NCI-H524 (cell line): ENCODE measurements at places on chromosomes 6 and 20.

- peak; percentile 75 for DNase-seq
These were observed 45.5 kb downstream of the TTI1 start for GRCh38 chr20:37987602-37988290.

- no peak for DNase-seq
These were observed 32.0 kb downstream of the TRERF1 start for GRCh38 chr6:42419490-42420280.

GRCh38 chr6:14948586-14949245, 297.2 kb upstream of the JARID2 start:
- DNase-seq = no peak

- no peak for DNase-seq
These were observed 1.2 kb upstream of the ZSCAN31 start for GRCh38 chr6:28337121-28337520.

GRCh38 chr6:150783813-150784212, 81.7 kb upstream of the MTHFD1L start:
- no peak for DNase-seq

- DNase-seq = peak; percentile 65
These were observed 42.8 kb downstream of the RREB1 start for GRCh38 chr6:7150381-7151064.

GRCh38 chr20:24138196-24138857, 149.7 kb upstream of the GGTLC1 start:
- DNase-seq = no peak

GRCh38 chr6:34664256-34664971, 32.2 kb downstream of the ILRUN start:
- DNase-seq = no peak

DNA sequence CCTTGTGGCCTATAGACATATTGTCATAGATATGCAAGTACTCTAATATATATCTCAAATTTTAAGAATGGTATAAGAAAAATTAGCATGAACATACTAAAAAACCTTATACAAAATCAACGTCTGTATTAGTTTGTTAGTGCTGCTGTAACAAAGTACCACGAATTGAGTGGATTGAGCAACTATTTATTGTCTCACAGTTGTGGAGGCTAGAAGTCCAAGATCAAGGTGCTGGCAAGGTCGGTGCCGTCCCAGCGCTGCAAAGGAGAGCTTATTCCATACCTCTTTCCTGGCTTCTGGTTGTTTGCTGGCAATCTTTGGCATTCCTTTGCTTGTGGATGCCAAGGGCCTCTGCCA, 317.6 kb upstream of the FERMT1 start:
- no peak for DNase-seq

- DNase-seq = peak; percentile 17
These were observed 7.3 kb upstream of the DOK5 start for GRCh38 chr20:54468082-54468481.

- no peak for DNase-seq
These were observed 23.7 kb upstream of the TFAP2C start for GRCh38 chr20:56605261-56605996.

- DNase-seq = peak; percentile 77
These were observed 15.7 kb downstream of the NRSN2 start for GRCh38 chr20:362271-363254.

DNA sequence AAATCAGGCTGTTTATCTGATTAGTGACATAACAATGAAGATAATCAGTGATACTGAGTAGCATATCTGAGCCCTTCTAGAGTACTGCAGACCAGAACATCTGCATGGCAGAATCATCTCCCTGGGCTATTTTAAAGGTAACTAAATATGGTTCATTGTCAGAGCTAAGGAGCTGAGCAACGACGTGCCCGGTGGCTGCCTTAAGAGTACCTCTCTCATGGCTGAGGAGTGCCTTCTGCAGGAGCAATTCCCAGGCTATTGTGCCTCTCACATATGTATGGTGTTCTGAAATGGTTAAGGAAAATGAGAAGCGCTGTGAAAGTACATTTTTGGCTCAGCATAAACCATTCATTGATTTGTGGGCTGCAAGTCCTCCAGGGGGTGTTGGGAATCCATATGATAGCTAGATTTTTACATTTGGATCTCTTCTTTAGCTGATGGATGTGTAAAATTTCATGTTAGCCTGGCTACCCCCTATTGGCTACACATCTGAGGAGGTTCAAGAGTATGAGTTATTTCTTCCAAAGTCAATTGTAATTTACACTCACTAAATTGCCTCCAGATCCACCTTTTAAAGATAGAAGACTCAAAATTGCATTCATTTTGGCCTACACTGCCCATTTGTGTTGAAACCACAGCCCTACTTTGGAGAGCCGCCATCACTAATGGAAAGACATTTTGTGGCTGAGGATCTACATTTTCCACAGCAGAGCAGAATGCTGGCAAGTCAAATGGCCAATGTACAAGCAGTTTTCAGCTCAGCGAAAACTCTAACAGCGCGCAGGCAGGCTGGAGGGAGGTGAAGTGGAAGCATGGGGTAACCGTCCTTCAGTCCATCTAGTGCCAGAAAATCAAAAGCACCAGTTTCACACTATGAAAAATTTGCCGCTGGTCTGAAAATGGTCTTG, 198.0 kb downstream of the SIM1 start:
- peak; percentile 1 for DNase-seq

DNA sequence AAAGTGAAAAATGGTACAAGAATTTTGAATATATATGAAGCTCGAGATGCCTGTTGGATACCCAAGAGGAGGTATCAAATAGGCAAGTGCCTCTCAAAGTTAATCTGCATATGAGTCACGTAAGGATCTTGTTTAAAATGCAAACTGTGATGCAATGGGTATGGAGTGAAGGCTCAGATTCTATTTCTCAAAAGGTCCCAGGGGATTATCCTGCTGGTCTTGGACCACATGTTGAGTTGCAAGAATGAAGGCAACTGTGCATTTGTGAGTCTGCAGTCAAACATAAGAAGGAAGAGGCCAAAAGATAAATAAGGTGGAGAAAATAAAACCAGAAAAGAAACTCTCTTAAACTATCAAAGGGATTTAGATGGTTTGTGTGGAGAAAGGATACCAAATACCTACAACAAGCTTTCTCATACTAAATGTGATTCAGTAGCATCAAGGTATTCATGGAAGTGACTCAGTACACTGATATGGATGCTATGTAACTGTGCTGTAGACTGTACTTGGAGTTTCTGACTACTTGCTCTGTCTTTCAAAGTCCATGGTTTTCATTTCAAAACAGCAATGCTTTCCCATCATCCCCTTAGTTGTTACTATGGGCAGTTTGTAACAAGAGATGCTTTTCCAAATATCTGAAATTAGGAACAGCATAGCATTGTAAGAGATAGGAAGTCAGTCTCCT, 106.3 kb downstream of the GFRAL start:
- peak; percentile 90 for DNase-seq

DNA sequence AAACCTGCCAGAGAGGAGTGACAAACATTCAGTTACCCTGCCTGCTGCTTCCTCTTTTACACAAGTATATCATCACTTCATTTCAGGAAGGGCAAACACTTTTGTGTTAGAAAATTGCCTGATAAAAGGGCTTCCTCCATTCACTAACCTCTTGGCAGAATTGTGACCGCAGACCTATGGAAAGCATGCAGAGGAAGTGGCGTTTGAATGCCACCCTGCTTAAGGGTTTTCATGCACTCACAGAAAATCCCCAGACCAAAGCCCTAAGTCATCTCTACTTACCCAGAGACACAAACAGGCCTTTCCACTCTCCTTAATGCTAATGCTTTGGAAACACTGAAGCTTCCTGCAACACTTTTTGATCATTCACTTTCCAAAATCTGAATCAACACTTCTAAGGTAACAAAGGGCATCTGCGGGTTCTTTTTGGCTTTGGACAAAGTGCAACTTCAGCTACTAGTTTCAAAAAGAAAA, 22.1 kb upstream of the RALGAPA2 start:
- no peak for DNase-seq

DNA sequence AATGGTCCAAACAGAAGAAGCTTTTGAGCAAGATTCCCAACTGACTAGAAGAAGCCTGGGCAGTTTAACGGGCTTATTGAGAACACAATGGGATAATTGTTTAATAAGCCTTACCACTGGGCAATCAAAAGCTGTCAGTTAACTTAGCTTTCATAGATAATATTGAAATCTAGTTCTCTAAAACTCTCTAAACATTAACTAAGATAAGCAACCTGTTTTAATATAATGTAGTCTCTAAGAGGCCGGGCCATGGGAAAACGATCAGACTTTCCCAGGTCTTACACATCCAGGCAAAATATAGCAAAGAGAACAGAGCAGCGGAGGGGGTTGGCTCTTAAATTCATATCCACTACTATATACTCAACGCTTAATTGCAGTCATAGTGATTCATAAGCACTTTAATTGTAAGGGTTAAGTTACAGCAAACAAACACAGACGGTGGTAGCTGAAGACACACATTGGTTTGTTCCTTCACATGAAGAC, 128.0 kb upstream of the FAM83B start:
- peak; percentile 74 for DNase-seq

- DNase-seq = no peak
These were observed 916 bp downstream of the SOX18 start for GRCh38 chr20:64048402-64049044.

DNA sequence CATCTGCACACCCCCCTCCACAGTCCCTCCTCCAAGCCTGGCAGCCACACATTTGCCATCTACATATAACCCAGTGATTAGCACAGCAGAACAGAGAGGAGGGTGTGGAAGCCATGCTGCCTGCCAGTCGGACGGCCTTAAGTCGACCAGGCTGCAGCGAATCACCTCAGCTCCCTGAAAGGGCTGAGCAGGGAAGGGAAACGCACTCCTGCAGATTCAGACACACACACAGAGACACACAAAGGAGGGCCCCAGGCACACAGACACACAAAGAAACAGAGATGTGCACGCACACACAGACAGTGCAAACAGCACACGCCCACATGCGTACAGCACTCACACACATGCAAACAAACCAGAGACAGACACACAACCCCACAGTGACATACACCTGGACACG, 11.2 kb upstream of the SIRPA start:
- DNase-seq = no peak

GRCh38 chr6:36781669-36782068, 57.6 kb downstream of the CPNE5 start:
- no peak for DNase-seq

DNA sequence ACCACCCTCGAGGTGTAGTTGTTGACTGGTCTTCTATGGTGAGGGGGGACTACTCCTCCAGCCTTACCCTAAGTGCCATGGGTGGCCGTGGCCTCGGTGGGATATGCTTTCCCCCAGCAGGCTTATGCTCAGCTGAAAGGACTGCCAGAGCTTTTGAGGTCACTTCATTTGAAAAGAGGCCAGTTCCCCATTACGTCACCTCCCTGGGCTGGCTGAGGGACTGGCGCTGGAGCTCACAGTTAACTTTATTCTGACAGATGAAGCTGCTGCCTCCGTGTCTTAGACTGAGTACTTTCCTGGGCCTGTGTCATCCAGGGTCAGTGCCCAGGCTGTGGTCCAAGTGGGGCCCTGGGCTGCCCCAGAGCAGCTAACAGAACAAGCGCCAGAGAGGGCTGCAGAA, 42.8 kb upstream of the PCMTD2 start:
- DNase-seq = no peak

GRCh38 chr6:5367510-5367909, 106.2 kb downstream of the FARS2 start:
- no peak for DNase-seq

- no peak for DNase-seq
These were observed 59.8 kb downstream of the CDH4 start for GRCh38 chr20:61311656-61312387.

GRCh38 chr6:108312605-108313004, 17.8 kb downstream of the AFG1L start:
- peak; percentile 1 for DNase-seq

DNA sequence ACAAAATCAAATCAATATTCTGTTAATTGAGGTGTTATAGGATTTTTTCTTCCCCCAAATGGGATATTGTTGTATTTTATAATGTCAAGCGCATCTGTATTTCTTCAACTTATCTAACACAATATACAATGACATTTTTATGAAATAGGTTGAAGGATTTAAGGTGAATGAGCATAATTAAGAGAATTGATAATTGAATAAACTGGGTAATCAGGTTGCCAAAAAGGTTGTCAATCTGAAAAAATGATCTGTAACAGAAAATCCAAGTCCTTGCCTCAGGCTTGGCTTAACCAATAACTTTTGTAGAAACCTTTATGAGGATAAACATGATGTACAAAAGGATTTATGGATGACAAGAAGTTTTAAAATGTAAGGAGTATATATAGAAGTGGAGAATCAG, 1101.7 kb upstream of the EYS start:
- DNase-seq = no peak

DNA sequence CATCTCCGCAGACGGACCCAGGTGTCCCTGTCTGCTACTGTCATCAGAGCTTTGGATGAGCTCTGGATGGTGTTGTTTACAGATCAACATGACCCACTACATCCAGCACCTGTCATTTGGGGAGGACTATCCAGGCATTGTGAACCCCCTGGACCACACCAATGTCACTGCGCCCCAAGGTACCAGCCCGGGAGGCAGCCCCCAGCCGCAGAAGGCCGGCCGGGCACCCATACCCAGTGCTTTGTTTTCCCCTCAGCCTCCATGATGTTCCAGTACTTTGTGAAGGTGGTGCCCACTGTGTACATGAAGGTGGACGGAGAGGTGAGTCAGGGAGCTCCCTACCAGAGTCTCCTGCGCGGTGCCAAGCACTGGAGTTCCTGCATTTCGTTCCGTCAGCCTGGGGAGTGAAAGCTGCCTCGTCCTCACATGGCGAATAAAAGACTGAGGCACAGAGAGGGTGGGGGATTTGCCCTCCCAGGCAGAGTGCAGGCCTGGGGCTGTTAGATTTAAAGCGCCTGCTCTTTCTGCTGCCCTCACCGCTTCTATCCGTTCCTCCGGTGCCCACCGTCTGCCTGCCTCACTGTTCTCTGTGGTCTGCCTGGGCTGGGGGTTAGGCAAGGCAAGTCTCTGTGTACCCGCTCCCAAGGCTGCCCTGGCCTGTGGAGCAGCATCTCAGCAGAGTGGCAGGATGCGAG, 14.2 kb downstream of the ERGIC3 start:
- no peak for DNase-seq

GRCh38 chr20:18587665-18588573, at the start of gene DTD1:
Gene DTD1, plus strand, starts transcription at chr20:18588054. Its CDS starts 19 bp downstream, at chr20:18588073.
- peak; percentile 88 for DNase-seq

GRCh38 chr20:21089391-21089790, 16.8 kb downstream of the LINC00237 start:
- no peak for DNase-seq
